ENCODE measurements at places on chromosomes 2 and 18. TPM values are rescaled to one million over a fixed set of nuclear protein-coding genes. Genes with fewer than 3 reads are reported as not detected.

Gene B3GNT2
- total RNA-seq: 32.5 TPM

Gene SDC1
- total RNA-seq: 0.42 TPM

Gene ZSWIM2
- total RNA-seq: not detected

Gene ZNF521
- total RNA-seq: not detected

Gene CCBE1
- 0.12 TPM for total RNA-seq

Gene TUBA4B
- not detected for total RNA-seq

Gene THUMPD2
- total RNA-seq: 16.0 TPM

Gene TACR1
- total RNA-seq: not detected

Gene BUB1
- 153 TPM for total RNA-seq

Gene ST8SIA5
- total RNA-seq: 0.23 TPM

Gene LOXL3
- 1.8 TPM for total RNA-seq

Gene FHOD3
- not detected for total RNA-seq

Gene WDR54
- total RNA-seq: 84.0 TPM

Gene QPCT
- 1.9 TPM for total RNA-seq

Gene UBR3
- 21.3 TPM for total RNA-seq

Gene FAHD2B
- 29.6 TPM for total RNA-seq

Gene MROH2A
- total RNA-seq: not detected

Gene IL37
- total RNA-seq: not detected

Gene RAB6D
- total RNA-seq: not detected

Gene TNFRSF11A
- 8.0 TPM for total RNA-seq

Gene ELAC1
- total RNA-seq: 10.3 TPM

Gene POMC
- 4.3 TPM for total RNA-seq

Gene SERPINB7
- total RNA-seq: not detected

Gene PPM1G
- 159 TPM for total RNA-seq
